K562 (cell line): ENCODE measurements at places on chromosomes 7 and 10.

- peak; percentile 48 for DNase-seq
Measured at GRCh38 chr10:102669206-102670064, 25.2 kb downstream of the TRIM8 start.

- DNase-seq = peak; percentile 32
Measured at GRCh38 chr10:89702121-89702480, 711 bp downstream of the KIF20B start.

GRCh38 chr10:28177944-28178637 is 124.8 kb downstream of the MPP7 start:
- DNase-seq = no peak

GRCh38 chr7:44400033-44400511 is 74.7 kb upstream of the CAMK2B start:
- DNase-seq = no peak

DNA sequence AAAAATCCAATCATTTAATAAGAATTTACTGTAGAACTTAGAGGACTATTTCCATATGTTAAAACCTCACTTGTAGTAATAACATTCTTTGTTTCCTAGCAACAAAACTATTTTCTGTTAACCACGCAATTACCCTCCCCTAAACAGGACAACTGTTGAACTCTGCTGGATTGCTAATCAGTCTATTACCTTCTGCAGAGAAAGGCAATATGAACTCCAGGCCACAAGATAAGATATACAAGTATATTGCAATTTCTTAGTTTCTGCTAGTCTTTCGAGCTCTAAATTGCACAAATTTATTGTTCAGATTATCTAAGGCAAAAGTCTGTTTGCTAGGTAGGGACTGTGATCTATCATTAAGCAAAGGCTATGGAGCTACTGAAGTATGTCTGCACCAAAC is 920.1 kb upstream of the LRRN3 start:
- no peak for DNase-seq

DNA sequence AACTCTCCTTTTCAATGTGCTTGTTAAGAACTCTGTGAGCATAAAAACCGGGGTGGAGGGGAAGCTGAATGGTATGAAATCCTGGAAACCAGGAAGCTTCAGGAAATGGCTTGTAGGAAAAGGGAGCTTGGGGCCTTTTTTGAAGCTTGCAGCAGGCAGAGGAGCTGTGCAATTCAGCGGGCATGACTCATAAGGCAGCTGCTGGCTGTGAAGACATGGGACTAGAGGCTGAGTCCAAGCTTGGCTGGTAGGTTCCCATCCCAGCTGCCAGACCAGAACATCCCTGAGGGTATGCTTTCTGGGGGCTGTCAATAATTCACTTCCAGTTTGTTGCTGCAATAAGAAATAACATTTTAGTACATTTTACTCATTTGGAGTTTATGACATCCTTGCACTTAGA is 36.8 kb upstream of the CDC14C start:
- DNase-seq = no peak

DNA sequence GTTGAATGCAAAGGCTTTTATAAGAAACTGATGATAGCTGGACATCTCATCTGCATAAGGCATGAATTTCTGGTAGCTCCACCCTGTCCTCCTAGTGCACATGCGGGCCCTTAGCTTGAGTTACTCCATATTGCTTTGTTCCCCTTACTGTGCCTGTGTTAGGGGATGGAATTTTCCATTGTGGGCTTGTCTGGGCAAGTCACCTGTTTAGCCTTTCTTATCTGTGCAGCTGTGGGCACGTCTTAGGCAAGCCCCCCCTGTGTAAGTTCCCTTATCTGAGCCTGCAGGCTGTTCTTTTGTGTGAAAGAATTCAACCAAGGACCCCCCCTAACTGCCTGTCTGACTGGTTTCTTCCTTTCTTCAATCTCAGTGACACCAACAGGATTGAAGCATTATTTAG is 14.5 kb upstream of the CROT start:
- DNase-seq = peak; percentile 24

DNA sequence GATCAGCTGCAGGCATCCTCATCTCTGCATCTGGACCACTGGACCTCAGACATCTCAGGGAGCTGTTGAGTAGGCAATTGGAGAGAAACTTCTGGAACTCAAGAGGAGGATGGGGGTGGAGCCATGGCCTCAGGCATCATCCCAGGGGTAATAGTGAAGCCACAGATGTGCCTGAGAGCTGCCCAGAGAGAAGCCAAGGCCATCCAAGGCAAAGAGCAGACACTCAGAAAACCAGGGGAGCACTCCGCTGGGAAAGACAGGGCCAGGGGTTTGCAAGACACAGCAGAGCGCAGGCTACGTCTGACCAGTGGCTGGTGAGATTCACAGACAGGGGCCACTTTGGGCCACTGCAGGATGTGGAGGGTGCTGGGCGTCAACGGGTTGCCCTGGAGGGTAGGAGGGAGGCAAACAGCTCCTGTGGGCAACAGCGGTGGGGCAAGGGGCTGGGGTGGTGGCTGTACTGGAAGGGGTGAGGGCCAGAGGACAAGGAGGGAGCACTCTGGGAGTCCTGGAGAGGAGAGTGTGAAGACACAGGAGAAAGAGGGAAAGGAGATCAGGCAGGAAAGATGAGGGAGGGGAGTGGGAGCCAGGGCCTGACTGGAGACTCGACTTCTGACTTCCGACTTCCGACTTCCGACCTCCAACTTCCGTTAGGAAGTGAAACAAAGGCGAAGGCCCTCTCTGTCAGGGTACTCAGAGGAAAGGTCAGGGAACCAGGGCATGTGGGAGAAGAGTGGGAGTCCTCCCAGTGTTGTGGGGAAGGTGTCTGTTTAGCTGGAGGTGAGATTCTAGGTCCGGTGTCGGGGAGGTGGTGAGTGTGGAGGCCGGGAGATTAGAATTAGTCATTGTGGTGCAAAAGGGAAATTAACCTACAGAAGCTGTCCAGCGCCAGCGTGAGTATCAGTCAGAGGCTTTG is 69.7 kb upstream of the ANTXRL start:
- DNase-seq = peak; percentile 89

- DNase-seq = no peak
Measured at GRCh38 chr10:112639298-112639697, 192.3 kb downstream of the VTI1A start.

GRCh38 chr10:59843748-59844147 is 62.6 kb downstream of the CCDC6 start:
- DNase-seq = no peak

- peak; percentile 66 for DNase-seq
Measured at GRCh38 chr10:97759158-97759887, 12.5 kb downstream of the SFRP5 start.

DNA sequence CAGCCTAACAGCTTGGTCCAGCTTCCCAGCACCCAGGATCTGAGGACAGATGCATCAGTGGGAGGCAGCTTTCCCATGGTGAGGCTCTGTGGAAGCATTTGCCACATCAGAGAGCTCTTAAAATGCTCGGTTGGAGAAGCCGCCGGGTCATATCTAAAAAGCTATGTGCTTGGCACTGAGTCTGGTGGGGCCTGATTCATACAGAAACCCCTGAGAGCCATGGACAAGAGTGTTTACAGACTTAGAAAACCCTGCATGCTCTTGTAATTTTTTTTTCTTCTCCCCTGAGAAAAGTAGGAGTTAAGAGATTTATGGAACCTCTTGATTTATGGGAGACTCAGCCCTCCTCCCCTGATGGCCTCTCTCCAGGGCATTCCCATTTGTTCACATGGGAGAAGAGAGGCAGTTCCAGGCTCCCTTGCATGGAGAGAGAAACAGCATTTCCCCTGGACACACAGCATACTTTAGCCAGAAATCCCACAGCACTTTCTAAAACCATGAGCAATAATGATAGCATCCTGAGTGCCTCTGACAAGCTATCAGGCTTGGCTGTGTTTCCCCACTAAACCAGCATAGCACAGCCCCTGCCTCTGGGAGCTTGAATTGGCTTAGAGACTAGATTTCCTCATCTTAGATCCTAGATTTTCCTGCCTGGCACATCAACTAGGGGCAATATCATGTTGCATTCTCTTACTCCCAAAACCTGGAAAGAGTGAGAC is 322.1 kb upstream of the AUTS2 start:
- no peak for DNase-seq

DNA sequence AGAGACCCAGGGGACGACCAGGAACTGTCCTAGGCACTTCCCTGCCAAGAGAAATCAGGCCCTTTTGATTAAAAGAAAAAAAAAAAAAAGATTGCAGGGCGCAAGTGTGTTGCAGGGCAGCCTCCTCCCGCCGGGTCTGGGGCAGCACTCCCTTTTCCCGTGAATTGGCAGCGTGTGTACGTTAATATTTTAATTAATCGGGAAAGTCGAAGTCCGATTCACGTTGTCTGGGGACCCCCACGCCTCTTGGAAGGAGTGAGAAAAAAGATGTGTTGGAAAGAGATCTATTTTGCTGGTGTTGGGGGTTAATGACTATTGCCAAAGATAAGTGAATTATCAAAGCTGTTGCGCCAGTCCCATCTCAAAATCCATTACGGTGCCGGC is 1.3 kb upstream of the EBF3 start:
- no peak for DNase-seq

DNA sequence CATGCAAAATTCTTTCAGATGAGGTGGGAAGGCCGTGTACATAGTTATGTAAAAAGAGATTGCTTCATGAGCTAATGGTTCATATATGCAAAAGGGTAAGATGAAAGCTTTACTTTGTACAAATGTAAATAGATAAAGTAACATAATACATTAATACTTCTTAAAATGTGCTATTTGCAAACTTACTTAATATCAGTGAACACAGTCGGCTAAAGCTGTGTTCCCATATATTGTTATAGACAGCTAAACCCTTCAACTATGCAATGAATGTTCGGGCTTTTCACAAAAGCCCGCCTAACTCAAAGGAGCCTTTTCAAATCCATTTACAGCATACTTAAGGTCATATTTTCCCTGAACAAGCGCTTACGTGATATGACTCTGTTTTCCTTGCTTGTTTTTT is 340.6 kb upstream of the GALNT17 start:
- DNase-seq = no peak

DNA sequence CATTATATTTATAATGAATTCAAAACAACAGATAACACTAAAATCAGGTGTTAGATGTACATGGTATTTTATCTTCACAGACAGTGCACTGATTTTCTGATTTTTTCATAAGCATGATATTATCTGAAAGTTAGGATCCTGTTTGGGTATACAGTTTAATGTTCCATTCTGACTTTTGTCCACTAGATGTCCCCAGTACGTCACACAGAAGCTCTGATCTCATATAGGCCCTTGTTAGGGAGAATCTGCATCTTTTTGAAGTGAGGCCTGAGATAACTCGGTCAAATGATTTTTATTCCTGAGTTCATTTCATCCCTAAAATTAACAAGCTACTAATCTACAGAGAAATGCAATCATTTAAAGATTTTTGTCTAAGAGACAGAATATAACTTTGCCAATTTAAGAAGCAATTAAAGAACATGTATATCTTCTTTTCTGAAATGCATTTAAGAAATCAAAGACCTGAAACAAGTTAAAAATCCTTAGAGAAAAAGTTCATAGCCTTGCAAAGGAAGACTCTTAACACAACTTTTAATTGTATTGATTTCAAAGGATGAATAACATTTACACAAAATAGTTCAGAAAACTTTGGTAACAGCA is 72.0 kb upstream of the TES start:
- peak; percentile 70 for DNase-seq

GRCh38 chr10:60312818-60313588 is 76.7 kb downstream of the ANK3 start:
- DNase-seq = peak; percentile 37

DNA sequence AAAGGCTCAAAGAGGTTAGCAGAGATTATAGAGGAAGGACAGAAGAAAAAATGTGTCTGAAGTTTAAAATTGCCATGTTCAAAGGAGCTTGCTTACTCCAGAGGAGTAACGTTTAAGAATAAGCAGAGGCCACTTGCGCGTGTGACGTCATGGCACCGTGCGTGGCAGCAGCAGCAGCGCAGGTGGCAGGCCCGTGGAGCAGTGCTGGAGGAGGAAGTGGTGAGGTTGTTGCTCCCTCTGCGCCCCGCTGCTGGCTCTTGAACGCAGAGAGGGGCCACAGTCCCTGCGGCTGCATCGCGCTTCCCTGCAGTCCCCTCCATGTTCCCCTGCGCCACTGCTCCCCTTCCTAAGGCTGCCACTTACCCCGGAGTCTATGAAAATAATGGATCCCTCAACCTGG is 37.5 kb downstream of the GDI2 start:
- DNase-seq = no peak

DNA sequence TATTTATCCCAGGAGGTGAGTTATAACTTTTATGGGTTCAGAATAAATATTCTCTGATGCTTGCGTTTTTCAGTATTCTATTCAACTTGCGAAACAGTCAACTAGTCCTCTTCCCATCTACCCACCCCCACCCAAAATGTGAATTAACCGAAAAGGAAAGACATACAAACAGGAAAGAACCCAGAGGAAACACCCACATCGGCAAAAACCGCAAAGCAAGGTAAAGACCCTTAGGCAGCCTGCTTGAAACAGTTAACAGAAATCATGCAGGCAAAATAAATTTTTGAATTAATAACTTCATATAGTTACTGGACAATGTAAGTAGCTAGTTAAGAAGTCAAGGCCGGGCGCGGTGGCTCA is 5.4 kb downstream of the ZC3HAV1 start:
- no peak for DNase-seq

GRCh38 chr10:3564346-3565002 is 220.5 kb downstream of the KLF6 start:
- DNase-seq = no peak

DNA sequence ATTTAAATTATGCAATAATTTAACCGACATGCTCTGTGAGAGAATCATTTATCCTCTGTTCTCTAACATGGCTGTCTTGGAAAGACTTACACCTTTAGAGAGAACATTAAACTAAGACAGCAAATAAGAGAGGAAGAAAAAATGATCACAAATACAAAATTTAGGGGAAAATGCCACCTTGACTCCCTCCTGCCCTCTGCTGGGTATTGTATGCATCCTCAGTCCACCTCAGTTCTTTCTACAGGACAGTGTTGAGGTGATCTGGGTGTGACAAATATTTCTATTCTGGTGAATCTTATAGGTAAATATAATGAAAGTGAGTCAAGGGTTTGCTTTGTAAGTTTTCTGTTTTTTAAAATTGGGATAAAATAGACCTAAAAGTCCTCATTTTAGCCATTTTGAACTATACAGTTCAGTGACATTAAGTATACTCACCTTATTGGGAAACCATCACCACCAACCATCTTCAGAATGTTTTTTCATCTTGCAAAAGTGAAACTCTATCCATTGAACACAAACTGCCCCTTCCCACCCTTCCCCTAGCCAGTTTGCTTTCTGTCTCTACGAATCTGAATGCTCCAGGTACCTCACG is 61.5 kb upstream of the ELMO1 start:
- peak; percentile 29 for DNase-seq

- DNase-seq = peak; percentile 81
Measured at GRCh38 chr7:99375070-99375807, 709 bp downstream of the ARPC1B start.

- no peak for DNase-seq
Measured at GRCh38 chr7:55517191-55517633, 55.1 kb downstream of the VOPP1 start.

GRCh38 chr10:105974803-105975456 is 1189.6 kb downstream of the SORCS1 start:
- DNase-seq = no peak

DNA sequence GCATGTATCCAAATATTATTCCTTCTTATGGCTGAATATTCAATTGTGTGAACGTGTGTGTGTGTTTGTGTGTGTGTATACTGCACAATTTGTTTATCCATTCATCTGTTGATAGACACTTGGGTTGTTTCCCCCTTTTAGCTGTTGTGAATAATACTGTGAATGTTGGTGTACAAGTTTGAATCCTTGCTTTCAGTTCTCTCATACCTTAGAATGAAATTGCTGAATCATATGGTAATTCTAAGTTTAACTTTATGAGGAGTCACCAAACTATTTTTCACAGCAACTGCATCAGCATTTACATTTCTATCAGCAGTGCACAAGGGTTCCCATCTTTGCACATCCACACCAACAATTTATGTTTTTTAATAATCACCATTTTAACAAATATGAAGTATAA is 86.9 kb upstream of the GATAD1 start:
- no peak for DNase-seq
